ENCODE measurements at places on chromosomes 16 and 17.

- peak; percentile 75 for DNase-seq
Observed at GRCh38 chr17:27756467-27757371, 43.6 kb downstream of the NOS2 start.

DNA sequence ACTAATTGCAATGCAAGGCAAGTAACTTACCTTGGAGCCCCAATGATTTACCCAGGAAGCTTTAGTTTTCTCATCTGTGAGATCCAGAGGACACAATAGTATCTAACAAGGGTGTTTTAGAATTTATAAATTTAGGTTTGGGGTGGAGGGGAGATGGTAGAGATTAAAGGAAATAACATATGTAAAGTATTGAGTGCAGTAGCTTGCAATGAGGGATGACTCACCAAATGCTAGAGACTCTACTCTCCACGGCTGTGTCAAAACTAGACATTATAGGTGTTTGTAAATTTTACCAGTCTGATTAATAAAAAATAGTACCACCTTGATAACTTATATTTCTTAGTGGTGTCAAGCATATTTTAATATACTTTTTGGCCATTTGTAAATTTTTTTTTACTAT is 3.7 kb upstream of the ABCA9 start:
- DNase-seq: no peak

DNA sequence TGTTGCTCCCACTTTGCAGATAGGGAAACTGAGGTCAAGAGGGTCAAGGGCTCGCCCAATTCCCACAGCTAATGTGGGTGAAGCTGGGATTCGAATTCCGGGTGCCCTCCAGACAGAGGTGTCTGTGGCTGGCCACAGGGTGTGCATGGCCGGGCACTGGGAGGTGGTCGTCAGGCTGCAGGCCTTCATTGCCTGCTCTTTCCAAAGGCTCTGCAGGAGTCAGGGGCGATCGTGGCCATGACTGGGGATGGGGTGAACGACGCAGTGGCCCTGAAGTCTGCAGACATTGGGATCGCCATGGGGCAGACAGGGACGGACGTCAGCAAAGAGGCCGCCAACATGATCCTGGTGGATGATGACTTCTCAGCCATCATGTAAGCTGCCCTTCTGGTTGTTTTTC is 49.8 kb downstream of the MEAK7 start:
- DNase-seq: peak; percentile 17

- DNase-seq: no peak
Observed at GRCh38 chr17:82534401-82534812, 14.9 kb downstream of the FOXK2 start.

DNA sequence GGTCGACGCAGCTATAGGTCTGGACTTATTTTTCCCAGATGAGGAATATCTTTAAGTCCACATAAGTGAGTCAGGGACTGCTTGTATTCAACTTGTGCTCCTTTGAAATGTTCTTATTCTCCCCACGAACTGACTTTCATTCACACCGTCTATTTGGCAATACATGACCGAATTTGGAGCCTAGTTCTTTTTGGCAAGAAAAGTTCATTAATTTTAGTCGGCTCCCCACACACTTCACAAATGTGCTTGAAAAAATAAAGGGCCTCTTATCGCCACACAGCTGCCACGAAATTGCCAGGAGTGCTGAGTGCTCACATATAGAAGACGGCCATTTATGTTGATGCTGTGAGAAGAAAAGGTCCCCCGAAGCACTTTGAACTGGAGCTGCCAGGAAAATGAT is 152.6 kb downstream of the PRKCA start:
- no peak for DNase-seq

- no peak for DNase-seq
Observed at GRCh38 chr17:79626156-79626890, 15.5 kb upstream of the RBFOX3 start.

DNA sequence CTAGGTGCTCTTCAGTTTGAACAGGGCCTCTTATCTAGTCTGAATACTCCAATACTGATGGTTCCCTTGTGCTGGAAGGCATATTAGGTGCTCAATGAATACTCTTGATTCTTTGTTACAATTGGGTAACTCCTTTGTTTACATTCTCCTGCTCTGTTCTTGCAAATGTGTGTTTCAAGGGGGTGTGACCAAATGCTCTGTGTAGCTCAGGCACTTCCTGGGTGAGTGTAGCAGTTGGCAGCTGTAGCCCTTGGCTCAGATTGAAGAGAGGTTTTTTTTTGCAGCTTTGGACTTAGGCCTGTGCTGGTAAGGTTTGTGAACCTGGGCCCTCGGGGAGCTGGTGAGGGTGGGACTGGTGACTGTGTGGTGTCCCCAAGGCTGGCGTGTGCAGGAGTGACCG is 20.2 kb downstream of the TBCD start:
- DNase-seq: no peak

DNA sequence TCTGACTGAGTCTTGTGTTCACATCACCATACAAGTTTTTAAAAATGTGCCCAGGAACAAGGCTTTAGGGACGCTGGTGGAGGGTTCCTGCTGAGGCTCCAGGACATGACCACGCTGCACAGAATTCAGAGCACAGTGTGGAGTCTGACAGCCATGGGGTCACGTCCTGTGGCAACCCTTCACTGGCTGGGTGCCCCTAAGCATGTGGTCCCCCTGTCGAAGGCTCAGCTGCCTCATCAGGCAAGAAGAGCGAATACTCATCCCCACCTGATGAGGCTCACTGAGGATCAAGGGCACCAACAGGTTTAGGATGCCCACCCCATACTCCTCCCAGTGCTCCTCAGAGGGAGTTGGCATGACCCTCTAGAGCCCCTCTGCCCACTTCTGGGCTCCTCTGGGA is 5.9 kb downstream of the PNMT start:
- no peak for DNase-seq

DNA sequence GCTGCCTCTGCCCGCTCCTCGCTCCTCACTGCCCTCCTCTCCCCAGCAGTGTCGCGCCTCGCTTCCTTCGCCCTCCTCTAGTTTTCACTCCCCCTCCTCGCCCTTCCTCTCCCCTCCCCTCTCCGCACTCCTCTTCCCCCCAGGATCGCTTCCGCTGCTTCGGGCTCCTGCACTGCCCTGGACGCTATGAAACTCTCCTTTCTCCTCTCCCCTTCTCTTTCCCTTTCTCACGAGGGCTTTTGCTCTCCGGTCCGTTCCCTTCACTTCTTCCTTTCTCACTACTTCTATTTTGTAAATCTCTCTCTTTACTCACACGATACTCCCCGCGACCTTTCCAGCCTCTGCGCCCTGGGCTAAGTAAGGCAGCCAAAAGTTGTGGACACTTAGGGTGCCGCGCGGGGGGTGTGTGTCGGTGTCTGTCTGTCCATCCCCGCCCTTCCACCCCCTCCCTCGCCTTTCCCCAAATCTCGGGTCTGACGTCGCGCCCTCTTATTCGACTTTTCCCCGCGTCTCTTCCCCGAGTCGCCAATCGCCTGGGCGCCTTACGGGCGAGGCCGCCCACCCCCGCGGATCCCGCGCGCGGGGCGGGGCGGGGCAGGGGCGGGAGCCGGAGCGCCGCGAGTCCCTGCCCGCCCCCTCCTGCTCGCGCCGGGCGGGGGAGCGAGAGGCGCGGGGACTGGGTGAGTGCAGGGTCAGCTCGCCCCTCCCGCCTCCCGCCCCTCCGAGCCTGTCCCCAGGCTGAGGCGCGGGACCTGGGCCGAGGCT is at the start of gene IRX3:
Gene IRX3, minus strand, starts transcription at position 422 of the 765 bp plus-strand sequence. CDS start 737 bp downstream, outside the sequence.
- DNase-seq: no peak

DNA sequence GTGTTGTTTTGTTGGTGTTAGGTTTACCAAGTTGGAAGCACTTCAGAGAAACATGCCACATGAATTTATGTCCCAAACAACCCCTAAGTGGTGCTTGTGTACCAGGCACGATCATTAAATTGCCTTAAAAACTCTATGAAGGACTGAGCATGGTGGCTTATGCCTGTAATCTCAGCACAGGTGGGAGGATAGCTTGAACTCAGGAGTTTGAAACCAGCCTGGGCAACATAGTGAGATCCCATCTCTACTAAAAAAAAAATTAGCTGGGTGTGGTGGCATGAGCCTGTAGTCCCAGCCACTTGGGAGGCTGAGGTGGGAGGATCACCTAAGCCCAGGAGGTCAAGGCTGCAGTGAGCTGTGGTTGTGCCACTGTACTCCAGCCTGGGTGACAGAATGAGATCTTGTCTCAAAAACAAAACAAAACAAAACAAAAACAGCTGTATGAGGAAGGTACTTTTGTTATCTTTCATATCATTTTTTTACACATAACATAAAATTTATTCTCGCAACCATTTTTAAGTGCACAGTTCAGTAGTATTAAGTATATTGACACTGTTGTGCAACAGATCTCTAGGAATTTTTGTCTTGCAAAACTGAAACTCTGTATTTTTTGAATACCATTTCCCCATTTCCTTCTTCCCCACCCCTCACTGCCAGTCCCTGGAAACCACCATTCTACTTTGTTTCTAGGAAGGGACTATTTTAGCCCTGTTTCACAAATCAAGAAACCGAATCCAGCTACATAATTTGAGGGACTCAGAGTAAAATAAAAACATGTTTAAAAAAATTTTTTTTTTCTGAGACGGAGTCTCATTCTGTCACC is 14.3 kb upstream of the RBBP6 start:
- no peak for DNase-seq

DNA sequence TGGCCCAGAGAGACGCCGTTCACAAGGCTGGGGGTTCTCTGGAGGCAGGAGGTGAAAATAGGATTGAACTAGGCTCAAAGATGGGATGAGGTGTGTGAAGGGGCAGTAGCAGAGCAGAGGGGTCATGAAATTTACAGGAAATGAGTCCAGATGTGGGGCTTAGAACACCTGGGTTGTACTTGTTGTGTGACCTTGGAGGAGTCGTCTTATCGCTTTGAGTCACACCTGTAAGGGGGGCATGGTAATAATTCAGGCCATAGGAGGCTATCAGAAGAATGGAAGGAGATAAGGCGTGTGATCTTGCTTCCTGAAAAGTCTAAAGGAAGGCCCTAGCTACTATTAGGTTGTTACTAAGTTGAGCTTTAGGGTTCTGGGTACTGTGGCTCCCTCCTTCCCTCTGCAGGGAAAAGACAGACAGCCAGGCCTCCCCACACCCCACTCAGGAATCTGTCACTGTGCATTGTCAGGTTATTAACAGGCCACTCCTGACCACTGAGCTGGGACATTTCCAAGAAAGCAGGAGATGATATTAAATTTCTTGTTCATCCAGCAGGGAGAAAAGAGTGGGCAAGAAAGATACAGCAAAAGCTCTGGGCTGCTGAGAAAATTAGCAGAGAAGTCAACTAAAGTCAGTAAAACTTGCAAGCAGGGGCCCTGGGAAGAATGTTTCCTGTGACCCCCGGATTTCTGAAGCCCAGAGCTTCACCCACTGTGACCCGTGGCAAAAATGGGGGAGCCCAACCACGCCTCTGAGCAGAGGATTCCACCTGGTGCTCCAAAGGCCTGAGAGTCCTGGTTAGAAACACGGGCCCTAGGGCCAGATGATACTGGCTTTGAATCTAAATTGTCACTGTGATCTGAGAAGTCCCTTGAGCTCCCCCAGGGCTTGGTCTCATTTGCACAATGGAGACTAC is 6.0 kb upstream of the CDC42EP4 start:
- DNase-seq: no peak

DNA sequence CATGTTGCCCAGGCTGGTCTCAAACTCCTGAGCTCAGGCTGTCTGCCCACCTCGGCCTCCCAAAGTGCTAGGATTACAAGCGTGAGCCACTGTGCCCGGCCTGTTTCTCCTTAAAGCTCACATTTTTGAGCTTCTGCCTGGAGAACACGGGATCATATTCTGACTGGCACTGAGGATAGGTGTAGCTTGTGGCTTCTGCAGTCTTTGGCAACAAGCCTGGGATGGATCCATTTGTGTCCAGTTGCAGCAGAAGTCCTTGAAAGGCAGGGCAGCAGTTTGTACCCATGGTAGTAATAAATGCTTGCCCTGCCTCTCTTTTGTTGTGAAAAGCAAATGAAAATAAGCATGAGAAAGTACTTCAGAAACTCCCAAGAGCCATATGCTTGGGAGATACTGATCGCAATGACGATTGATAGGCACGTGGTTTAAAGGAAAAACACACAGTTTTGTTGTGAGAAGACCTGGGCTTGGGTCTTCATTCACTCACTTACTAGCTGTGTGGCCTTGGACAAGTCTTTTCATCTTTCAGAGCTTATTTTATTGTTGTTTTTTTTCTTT is 3.1 kb upstream of the CORO7 start:
- DNase-seq: no peak

- no peak for DNase-seq
Observed at GRCh38 chr16:81624760-81625543, 154.1 kb upstream of the PLCG2 start.

Data from activated CD8-positive, alpha-beta memory T cell treated with anti-CD3 and anti-CD28 coated beads for 24 hours (primary cell).